T-helper 17 cell (primary cell): ENCODE measurements at places on chromosomes 6 and 20. TPM values are rescaled to one million over a fixed set of nuclear protein-coding genes. Genes with fewer than 3 reads are reported as not detected.

SNRNP48 gene
- total RNA-seq: 9.6 TPM

DNA sequence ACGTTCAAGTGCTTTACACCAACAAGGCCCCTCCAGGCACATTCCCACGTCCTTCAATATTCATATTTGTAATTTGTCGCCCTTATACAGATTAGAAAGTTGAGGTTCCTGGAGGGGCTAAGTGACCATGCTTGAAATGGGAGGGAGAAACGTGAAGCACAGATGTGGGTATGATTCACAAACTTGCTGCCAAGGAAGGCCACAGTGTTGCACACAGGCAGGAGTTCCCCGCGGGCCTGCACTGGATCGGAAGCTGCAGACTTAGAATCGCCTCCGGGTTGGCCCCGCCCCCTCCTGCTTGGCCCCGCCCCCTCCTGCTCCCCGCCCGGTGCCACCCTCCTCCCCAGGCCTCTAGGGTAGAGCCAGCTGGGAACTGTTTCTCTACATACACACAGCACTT, 58.2 kb upstream of the QKI start:
- H3K4me3 ChIP-seq: no peak overlapping the region
- H3K27me3 ChIP-seq: peaks cover 37% of the 10 kb centered on the region
- peaks cover 4% of the 10 kb centered on the region for H3K36me3 ChIP-seq
- H3K4me1 ChIP-seq: no peaks in the 10 kb centered on the region
- DNase-seq: no peak

- H3K27ac ChIP-seq: peak within 1 kb of the TSS; percentile 77
- no peaks in the 10 kb centered on the region for H3K27me3 ChIP-seq
- peaks cover 4% of the 10 kb centered on the region for H3K36me3 ChIP-seq
- no peak for DNase-seq
These were observed at the start of gene SAMD3 for GRCh38 chr6:130222775-130223174. Gene SAMD3, minus strand, starts transcription at chr6:130222951. Its CDS starts 7,678 bp downstream, at chr6:130215273.

- peaks cover 3% of the 10 kb centered on the region for H3K36me3 ChIP-seq
- DNase-seq: no peak
- H3K27ac ChIP-seq: no peak overlapping the region
- no peak overlapping the region for H3K4me3 ChIP-seq
- peaks cover 32% of the 10 kb centered on the region for H3K27me3 ChIP-seq
These were observed 207.1 kb downstream of the ERMARD start for GRCh38 chr6:169958510-169958909.
